ENCODE measurements at places on chromosomes 12 and 14.

DNA sequence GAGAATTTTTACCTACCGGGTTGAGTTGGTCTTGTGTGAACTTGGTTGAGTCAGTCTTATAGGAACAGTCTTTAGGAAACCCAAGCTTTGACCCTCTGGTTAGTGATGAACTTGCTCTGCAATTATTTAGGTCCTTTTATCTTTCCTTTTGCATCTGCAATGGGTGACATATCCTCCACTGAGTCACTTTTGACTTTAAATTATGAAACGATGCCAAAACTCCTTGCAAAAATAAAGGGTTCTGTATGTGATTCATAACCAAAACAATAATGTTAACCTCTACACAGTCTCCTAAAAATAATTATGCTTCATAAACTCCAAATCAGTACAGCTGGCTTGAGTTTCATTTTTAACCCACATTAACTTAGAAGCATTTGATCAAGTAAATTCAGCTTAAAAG lies 979.4 kb downstream of the GALC start:
- DNase-seq: no peak

GRCh38 chr12:14681190-14681589 lies 15.2 kb downstream of the GUCY2C start:
- no peak for DNase-seq

DNA sequence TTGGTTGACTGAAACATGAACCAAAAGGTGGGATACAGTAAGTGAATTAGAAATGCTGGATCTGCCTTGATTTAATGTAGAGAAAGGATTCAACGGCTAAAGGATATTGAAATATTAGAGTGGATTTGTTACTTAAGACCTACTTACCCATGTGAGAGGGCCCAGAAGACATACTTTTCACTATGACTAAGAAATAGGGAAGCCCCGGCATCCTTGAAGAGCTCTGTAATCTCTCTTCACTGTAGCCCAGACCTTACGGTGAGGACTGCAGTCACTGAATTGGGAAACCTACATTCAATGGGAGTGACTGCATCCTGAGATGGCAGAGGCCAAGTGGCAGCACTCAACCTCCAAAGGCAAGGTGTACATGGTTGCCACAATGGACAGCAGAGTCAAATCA lies 52.5 kb downstream of the KANSL2 start:
- no peak for DNase-seq

GRCh38 chr12:54047964-54048303 lies 5.7 kb upstream of the HOXC4 start:
- DNase-seq: no peak

Measured in stimulated activated CD8-positive, alpha-beta memory T cell treated with anti-CD3 and anti-CD28 coated beads, Interleukin-4, amount 100 ng/mL, for 48 hours (primary cell).